ENCODE measurements at places on chromosomes 11 and 22. TPM values are rescaled to one million over a fixed set of nuclear protein-coding genes. Genes with fewer than 3 reads are reported as not detected.

Gene F2
- not detected for total RNA-seq

Gene UBE2L6
- total RNA-seq, result 41.9 TPM

Gene INTS4
- 22.0 TPM for total RNA-seq

Gene OR56A1
- total RNA-seq, result not detected

Gene C11orf86
- not detected for total RNA-seq

Gene NPTXR
- total RNA-seq, result 0.59 TPM

Gene MS4A6A
- not detected for total RNA-seq

Gene TSSC4
- total RNA-seq, result 44.6 TPM

Gene MPPED2
- 0.17 TPM for total RNA-seq

Gene LMO1
- not detected for total RNA-seq

Gene OVOL1
- total RNA-seq, result not detected

Gene GNG3
- total RNA-seq, result not detected

Gene DDX25
- 0.15 TPM for total RNA-seq

Gene SEC14L2
- total RNA-seq, result 21.4 TPM

Gene RASL10A
- under 0.01 TPM for total RNA-seq

Gene BIRC3
- 1.9 TPM for total RNA-seq

Gene CNGA4
- not detected for total RNA-seq

Gene SPDYC
- total RNA-seq, result not detected

Gene GALNT18
- total RNA-seq, result 1.8 TPM

Gene GSTT2B
- 31.1 TPM for total RNA-seq

Gene APOL1
- total RNA-seq, result 0.34 TPM

Gene SHANK2
- 1.0 TPM for total RNA-seq

Gene SCGB1C1
- total RNA-seq, result not detected

Gene RBM7
- total RNA-seq, result 27.2 TPM

Gene MS4A7
- total RNA-seq, result not detected

Gene CRYBA4
- not detected for total RNA-seq

Gene OTOG
- not detected for total RNA-seq

Gene HMGXB4
- total RNA-seq, result 15.5 TPM

Gene CCDC89
- total RNA-seq, result 5.2 TPM

Gene C11orf71
- 5.5 TPM for total RNA-seq

Gene TBX10
- total RNA-seq, result not detected

Gene LYVE1
- not detected for total RNA-seq

Gene CCDC15
- 3.4 TPM for total RNA-seq

Gene APOBEC3G
- 7.2 TPM for total RNA-seq

Gene NXPE2
- total RNA-seq, result not detected

Gene HBG2
- not detected for total RNA-seq

Gene MFRP
- total RNA-seq, result not detected

Gene XKR3
- total RNA-seq, result not detected

Gene PTPMT1
- 156 TPM for total RNA-seq

Gene TRIM6
- total RNA-seq, result 3.7 TPM

Gene ATM
- total RNA-seq, result 21.7 TPM

Gene ACR
- total RNA-seq, result not detected

Gene PRMT3
- total RNA-seq, result 17.0 TPM

Gene MMP12
- not detected for total RNA-seq

Gene GRM5
- total RNA-seq, result not detected

Gene PTGDR2
- 1.3 TPM for total RNA-seq

Gene ART1
- not detected for total RNA-seq

Gene GPR83
- not detected for total RNA-seq

Gene DRD2
- total RNA-seq, result not detected
